ENCODE measurements at places on chromosomes 1 and 21.
A peak's percentile ranks its signal among the peaks of the same experiment; 100 is the strongest.

DNA sequence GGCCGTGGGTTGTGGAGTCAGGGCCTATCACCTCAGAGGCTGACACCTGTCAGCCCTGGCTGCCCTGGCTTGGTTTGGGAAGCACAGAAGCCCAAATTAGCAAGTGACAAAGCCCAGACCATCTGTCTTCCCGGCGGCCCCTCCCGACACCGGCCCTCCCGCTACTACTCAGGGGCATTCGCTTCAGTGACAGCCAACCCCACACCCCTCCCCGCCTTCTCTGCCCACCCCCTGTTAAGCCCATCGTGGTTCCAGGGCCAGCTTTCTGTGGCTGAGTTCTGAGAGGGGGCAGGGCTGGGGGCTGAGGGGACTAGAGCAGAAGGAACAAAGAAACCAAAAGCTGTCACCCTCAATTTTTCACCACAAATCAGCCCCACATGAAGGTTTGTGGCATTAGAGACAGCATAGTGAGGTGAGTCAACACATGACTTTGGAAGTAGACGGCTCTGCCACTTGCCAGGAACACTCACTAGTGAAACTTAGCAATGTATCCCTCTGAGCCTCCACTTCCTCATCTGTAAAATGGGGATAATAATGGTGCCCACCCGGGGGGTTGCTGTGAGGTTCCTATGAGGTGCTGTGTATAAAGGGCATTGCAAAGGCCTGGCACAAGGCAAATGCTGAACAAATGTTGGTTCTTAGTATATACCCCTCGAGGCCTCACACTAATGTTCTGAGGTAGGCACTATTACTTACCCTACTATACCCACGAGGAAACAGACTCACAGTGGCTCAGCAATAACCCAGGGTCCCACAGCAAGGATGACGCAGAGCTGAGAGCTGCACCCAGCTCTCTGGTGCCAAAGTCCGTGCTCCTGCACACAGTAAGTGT is 5.2 kb upstream of the TNNI1 start:
- no peak for DNase-seq

DNA sequence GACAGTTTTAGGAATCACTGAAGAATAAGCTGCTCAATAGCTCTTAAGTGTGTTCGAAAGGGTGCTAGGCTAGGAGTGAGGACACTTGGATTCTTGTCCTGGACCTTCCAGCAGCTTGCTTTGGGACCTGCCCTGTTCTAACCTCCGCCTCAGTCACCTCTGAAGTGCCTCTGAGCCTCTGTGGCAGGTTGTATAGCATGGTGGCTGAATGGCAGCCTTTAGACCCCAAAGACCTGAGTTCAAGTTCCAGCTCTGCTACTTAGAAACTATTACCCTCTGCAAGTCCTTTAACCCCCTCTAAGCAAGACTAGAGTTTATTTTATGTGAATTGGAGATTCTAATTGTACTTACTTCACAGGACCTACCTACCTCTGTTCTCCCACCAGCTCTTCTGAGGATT is 81.5 kb downstream of the RRAGC start:
- no peak for DNase-seq

DNA sequence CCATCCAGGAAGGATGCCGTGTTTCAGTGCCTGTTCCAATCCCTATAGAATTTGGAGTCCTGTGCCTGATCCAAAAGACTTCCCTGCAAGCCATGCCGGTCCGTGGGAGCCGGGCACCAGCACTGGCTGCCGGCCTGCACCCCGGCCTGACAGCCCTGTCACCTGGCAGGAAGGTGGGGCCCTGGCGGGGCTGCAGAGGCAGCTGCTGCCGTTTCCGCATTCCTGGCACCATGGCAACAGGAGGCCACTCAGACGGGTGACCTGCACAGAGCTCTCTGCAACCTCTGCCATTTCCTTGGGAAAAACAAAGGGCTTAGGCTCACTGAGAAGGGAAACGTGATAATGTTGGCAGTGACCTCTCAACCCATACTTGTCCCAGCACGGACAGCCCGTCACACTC is 63.2 kb upstream of the TMEM51 start:
- peak; percentile 25 for DNase-seq

GRCh38 chr1:59765011-59765730 is 49.6 kb upstream of the HOOK1 start:
- DNase-seq, result no peak

GRCh38 chr1:87348341-87349019 is 19.8 kb downstream of the LMO4 start:
- DNase-seq, result no peak

DNA sequence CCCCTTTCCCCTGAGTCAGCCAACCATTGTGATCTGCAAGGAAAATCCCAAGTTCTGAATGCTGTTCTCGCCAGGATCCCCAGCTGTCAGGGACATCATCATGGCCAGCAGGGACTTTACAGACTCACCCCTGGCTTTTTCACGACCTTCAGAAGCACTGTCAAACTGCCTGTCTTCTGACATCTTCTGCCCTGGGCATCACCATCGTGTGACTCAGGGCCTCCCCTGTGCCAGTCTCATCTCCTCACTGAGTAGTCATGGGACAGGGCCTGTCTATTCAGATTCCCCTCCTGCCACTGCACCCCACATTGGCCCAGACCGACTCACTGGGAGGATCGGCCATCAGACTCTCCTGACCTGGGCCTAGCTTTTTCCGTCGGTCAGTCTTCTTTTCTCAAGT is 72.5 kb upstream of the VAMP3 start:
- no peak for DNase-seq

DNA sequence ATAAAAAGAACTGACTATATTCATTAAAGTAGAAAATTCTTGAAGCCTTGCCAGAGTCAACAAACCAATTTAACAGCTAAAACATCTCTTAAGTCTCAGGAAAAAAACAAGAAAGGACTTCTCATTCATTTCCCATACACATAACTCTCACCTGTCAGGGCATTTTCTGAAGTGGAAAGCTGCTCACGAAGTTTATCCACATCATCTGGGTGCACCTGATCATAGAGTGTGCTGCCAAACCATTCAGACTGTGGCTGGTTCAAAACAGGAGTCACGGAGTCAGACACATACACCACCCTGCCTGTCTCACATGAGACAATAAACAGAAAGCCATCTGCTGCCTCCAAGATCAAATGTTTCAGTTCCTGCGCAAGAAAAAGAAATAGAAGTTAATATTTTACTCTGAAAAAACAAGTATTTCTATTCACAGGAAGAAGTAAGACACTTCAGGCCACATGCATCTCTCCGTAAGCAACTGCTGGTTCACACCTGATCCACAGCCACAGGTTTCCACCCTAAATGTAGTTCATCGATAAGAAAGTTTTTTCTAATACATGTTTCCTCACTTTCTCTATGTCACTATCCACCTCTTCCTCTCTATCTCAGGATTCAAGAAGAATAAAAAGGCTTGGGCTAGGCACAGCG is 28.2 kb upstream of the CTSK start:
- no peak for DNase-seq

- no peak for DNase-seq
Observed at GRCh38 chr1:157403203-157403602, 149.1 kb downstream of the FCRL5 start.

DNA sequence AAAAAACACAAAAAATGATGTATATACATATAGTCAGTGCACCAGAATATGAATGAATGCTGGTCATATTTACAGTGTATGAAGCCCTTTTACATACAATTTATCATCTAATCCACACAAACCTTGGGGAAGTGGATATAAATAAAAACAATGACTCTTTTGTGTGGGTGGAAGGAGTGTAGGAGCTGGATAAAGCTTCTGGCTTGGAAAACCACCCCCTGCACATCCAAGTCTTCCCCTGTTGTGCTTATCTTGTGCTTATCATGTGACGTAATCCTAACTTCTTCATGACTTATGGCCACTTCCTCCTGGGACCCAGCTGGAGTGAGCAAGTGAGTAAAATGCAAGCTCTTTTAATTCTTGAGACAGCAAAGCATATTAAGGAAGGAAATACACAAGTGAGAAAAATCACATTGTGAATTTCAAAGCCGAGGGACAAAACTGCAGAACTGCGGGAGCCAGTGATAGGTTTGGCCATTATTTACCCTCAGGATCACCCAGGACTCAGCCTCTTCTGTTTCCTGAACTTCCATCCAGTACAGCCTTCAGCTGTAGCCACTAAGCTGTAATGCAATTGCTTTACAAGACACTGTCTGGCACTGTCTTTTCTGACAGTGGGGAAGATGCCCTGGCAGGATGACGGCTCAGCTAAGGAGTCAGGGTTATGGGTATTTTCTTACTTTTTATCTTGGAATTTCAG is 104.0 kb upstream of the PPM1J start:
- DNase-seq, result no peak

DNA sequence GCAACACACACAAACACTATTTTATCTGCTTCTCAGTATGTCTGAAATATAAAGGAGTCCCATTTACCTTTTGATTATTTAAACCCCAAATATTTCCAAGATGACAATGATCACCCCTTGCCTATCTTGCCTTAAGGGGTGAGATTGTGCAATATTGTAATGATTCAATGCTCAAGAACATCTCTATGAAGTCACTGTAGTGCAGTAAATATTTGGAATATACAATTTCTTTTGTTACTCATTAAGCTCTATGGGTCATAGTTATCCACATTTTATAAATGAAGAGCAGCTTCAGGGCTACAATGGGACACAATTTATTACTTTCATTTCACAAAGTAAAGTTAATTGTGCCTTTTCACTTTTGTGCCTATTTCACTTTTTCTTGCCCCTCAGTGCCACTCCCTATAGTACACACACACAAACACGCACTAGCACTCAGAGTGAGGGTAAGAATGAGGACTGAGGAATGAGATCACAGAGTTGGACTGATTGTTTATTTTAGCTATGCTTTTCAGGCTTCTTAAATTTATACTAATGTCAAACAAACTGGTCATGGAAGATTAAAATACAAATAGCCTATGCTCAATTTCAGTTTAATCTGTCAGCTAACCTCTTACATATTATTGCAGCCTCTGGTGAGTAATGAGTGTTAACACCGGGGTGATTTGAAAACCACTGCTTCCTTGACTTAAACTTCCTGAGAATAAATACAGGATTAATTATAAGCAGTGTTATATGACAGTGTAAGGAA is 521.0 kb upstream of the B3GALT2 start:
- no peak for DNase-seq

- no peak for DNase-seq
Observed at GRCh38 chr1:31004231-31004621, 61.3 kb downstream of the PUM1 start.

GRCh38 chr1:200992382-200993048 is 31.0 kb downstream of the KIF21B start:
- no peak for DNase-seq

DNA sequence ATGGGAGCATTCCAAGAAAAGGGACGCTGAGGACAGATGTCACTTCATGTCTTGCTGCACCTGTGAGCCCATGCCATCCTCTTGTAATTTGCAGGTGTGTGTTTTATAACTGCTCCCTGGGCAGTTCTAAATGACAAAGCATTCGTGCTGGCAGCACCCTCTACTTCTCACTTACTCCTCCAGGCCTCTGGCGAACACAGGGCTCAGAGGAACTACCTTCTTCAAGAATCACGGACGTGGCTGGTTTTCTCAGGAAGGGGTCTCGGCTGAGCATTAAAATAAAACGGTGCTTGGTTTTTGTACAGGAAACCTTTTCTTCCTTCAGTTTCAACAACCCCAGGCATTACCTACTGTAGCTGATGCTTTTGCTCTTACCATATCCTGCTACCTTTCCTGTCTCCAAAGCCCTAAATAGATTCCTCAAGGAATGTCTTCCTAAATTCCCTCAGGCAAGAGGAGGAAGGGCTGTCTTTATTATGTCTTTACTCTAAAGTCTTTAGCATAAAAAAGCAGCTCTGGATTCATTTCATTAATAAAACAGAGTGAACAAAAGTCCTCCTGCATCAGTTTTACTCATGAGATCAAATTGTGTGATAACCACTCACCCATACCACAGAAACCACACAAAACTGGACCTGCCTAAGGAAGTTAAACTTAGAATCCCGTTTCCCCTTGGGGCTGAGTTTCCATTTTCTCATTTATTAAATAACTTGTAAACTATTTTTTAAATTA is 79.0 kb upstream of the MAP10 start:
- DNase-seq, result no peak

DNA sequence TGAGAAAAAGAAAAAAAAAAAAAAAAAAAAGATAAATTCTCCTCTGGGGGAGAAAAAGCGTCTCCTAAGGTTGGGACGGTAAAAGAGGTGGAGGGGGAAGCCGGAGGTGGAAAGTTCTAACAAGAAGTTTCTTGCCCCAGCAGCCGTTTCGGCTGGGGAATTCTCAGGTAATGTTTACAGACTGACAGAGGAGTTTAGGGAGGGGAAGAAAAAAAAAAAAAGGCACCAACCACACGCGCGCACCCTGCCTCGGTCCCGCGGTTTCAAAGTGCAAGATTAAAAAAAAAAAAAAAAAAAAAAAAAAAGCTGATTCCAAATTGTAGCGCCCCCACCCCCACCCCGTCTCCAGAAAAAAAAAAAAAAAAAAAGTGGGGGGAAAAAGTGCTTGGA is 504 bp downstream of the DHRS3 start:
- peak; percentile 36 for DNase-seq

DNA sequence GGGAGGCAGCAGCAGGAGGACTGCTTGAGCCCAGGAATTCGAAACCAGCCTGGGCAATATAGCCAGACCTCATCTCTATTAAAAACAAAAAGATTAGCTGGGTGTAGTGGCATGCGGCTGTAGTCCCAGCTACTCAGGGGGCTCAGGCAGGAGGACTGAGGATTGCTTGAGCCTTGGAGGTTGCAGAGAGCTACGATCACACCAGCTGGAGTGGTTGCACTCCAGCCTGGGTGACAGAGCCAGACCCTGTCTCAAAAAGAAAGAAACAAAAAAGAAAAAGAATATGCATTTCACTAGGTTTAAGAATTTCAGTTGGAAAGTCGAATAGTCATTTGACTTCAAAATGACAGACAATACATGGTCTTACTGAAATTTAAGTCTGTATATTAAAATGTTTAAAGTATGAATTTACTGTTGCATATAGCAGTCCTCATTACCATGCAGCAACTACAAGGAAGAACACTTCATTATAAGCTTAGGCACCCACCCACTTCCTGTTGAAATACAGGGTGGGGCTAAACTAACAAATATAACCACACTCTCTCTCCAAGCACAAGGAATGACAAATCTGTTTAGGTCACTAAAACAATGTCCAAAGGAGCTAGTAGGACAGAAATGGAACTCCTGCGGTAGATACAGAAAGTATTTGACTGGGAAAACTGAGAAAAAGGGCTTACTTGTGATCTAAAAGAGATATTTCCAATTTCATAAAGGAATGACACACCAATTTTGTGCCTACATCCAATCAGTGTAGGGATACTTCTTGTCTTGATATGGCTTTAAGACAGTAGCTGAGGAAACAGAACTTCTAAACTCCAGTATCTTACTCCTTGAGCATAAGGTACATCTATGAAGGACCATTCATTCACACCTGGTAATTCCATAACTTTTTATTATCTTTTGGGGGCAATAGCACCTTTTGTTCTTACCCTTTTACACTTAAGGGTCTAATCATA is 44.1 kb downstream of the GPR3 start:
- no peak for DNase-seq

- no peak for DNase-seq
Observed at GRCh38 chr1:215393476-215393875, 173.6 kb upstream of the KCTD3 start.

- no peak for DNase-seq
Observed at GRCh38 chr21:39660191-39660980, 47.6 kb downstream of the B3GALT5 start.
